Chondrocyte (in vitro differentiated cells): ENCODE measurements at places on chromosomes 11 and 22. TPM values are rescaled to one million over a fixed set of nuclear protein-coding genes. Genes with fewer than 3 reads are reported as not detected.

GRCh38 chr11:66070604-66071380 lies 720 bp downstream of the PACS1 start:
- no peak for DNase-seq

DNA sequence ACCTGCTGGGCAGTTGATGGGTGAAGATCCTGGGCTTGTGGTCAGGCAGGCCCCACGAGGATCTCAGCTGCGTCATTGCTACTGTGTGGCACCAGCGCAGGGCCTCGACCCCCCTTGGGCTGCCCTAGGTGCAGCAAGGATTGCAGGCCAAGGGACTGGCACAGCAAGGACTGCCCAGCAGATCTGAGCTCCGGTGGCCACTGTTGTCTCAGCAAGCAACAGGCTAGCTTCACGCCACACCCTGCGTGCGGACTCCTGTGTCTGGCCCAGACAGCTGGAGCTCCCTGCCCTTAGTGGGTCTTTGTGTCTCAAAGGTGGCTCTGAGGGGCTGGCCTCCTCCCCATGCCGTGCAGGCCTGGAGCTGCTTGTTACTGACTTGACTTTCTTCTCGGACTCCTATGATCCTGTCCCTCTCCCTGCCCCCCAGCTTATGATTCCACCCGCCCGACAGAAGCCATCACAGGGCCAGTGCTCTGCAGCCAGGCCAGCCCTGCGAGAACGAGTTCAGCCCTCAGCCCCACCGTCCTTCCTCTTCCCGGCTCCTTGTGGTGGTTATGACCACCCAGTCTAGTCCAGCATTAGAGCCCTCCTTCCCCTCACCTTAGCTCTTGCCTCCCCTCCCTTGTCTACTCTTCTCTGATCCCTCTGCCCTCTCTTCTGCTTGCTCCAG lies 295.6 kb downstream of the TBC1D22A start:
- DNase-seq, result peak; percentile 87

- no peak for DNase-seq
Observed at GRCh38 chr11:75498556-75499255, 27.0 kb downstream of the GDPD5 start.

DNA sequence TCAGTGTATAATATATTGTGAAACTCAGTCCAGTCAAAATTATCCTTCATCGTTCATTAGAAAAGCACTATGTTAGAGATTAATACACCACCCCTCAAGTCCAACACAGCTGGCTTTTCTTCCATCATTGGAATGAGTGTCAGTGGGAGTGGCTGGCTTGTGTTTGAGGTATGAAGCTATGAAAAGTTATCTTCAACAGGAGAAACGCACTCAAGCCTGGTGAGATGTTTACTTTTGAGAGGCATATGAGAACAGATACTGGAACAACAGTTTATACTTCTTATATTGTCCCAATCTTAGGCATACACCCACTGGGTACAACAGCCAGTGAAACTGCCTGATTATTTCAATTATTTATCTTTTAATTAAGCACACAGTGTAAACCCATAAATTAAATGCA lies 34.3 kb downstream of the PLEKHB1 start:
- no peak for DNase-seq

The RASSF10 gene
- not detected in 3 replicates for total RNA-seq
